NCI-H2171 treated with DMSO at 0.1 percent for 48 hours (cell line): ENCODE measurements at places on chromosomes 6 and 20.
A peak's percentile ranks its signal among the peaks of the same experiment; 100 is the strongest.

DNA sequence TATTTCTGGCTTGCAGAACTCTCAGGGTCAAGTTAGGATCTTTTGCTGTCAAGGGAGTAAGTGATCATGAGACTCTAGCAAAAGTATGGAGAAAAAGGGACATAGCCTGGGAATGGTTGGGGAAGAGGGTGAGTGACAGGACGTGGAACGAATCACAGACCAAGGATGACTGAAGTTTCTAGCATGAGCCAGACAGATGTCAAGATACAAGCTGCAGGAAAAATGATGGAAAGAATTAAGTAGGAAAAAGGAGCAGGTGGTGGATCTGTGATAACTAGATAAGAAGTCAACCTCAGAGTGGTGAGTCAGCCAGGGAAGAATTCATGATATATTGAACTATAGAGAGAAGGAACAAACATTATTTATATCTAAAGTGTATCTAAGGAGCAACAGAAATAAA is 159.8 kb upstream of the SYNDIG1 start:
- DNase-seq: peak; percentile 83

- no peak for DNase-seq
Measured at GRCh38 chr6:39929039-39929732, 5.1 kb downstream of the MOCS1 start.

GRCh38 chr6:121055572-121056163 is 278.6 kb downstream of the TBC1D32 start:
- peak; percentile 73 for DNase-seq

- peak; percentile 15 for DNase-seq
Measured at GRCh38 chr6:131807644-131808459, at the start of gene ENPP1. Gene ENPP1, plus strand, starts transcription at chr6:131808020. Its CDS starts 16 bp downstream, at chr6:131808036.

DNA sequence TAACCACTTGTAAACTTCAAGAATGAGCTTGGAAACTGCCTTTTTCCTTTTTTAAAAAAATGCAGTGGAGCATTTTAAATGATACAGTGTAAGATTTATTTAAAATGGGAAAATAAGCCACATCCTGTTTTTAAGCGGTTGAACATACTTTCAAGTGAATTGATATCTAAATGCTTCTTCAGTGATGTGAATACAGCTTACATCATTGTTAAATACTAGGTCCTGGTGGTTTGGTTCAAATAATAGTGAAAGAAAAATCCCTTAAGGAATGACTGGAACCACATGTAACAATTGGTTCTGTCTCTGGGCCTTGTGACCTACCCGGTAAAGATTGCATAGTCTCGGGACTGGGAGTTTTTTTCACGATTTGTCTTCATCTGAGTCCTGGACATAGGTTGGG is 44.2 kb downstream of the BMP6 start:
- DNase-seq: no peak

GRCh38 chr20:20248620-20249200 is 119.2 kb upstream of the INSM1 start:
- no peak for DNase-seq

DNA sequence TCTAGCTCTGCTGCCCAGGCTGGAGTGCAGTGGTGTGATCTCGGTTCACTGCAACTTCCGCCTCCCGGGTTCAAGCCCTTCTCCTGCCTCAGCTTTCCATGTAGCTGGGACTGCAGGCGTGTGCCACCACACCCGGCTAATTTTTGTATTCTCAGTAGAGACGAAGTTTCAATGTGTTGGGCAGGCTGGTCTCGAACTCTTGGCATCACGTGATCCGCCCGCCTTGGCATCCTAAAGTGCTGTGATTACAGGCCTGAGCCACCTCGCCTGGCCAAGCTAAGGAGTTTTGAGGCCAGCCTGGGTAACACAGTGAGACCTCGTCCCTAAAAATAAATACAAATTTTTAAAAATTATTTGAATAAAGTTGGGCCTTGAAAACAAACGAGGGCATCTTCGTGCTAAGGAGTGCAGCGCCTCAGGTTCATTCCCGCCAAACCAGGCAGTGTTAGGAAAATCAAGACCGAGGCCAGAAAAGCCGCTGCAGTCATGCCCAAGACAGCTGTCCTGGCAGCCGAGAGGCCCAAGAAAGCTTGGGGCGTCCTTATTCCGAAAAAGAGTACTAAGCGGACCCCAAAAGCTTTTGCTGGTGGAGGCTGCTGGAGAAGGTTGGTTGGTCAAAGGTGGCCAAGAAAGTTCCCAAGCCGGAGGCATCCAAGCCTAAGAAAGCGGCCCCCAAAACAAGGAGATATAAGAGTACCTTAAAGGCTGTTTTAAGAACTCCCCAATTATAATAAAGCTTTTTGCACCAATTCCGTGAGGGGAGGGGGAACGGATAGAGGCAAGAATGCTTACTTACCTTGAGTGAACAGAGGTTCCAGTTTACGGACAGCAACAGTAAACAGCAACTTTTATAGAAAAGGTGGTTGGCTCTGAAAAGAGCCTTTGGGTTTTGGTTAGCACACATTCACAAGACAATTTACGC is 109.0 kb downstream of the HFE start:
- no peak for DNase-seq

- DNase-seq: no peak
Measured at GRCh38 chr6:142443532-142443931, 141.7 kb downstream of the ADGRG6 start.

GRCh38 chr6:111469543-111469942 is 13.5 kb downstream of the REV3L start:
- DNase-seq: no peak

- no peak for DNase-seq
Measured at GRCh38 chr20:44866703-44867335, 18.7 kb upstream of the YWHAB start.

DNA sequence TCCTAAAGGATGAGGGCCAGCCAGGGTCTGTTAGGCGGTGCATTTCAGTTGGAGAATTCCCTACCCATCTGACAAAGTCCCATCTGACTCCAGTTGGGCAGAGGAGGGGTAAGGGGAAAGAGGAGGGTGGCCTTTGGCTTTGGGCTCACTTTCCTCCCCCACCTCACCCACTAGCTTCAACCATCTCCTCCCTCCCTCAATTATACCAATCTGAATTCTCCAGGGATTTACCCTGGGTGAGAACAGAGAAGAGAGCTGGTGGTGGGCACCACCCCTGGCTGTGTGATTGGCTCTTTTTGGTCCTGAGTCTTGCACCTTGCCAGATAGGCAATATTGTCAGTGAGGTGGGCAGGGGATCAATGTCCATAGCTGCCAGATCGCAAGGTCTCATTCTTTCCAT is 3.2 kb downstream of the HMGA1 start:
- no peak for DNase-seq

GRCh38 chr6:37798436-37799262 is 20.9 kb upstream of the ZFAND3 start:
- DNase-seq: no peak

- DNase-seq: no peak
Measured at GRCh38 chr20:58791286-58791685, 59.4 kb downstream of the GNAS-AS1 start.

GRCh38 chr6:156398371-156398770 is 378.8 kb upstream of the ARID1B start:
- DNase-seq: no peak

DNA sequence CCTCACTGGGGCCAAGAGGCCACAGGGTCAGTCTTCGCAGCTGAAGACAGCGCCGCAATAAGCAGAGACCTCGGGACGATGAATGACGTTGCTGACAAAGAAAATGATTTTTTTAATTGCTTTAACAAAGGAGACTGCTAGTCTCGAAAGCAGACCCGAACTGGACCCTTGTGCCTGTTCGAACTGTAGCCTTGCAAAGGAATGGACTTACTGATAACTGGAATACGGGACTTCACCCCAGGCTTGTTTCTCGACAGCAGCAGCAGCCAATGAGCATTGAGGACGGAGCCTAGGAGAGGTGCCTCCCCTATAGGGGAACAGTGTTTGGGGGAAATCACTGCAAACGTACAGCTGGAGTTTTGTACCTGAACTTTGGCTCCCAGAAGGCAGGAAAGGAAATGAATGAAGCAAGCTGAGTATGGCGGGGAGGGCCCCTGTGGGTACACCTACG is 1.3 kb upstream of the TAF4 start:
- DNase-seq: no peak

DNA sequence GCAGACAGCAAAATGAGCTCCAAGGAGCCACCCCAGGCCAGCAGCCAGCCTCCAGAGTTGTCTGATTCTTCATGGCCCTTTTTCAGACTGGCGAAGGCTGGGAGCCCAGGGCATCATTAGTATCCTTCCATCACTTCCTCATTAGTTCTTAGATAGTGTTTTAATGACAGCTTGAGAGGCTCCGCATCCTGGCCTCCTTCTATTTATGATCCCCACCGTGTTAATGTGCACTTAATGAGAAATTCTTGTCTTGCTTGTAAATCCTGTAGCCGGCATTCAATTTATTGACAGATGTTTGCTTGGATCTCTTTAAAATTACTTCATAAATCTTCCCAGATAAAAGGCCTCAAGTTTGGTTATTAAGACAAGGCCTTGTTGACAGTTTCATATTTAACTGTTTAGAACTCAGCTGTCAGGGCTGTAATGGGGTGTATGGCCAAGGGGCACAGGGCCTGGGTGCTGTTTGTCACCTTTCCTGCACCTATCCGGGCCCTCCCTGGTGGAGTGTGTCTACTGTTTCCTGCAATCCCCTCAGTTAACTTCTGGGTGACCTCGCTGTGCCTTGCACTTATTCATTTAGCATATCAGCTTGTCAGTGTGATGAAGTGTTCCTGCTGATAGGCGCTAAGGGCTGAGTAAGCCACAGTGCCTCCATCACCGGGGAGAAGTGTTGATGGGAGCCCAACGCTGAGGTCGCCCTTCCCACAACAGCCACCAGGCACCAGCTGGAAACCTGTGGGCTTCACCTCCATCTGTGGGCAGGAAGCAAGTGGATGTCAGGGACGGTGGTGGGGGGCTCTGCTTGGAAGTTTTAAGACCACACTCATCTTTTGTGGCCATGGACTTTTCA is 169.3 kb downstream of the TSHZ2 start:
- no peak for DNase-seq

DNA sequence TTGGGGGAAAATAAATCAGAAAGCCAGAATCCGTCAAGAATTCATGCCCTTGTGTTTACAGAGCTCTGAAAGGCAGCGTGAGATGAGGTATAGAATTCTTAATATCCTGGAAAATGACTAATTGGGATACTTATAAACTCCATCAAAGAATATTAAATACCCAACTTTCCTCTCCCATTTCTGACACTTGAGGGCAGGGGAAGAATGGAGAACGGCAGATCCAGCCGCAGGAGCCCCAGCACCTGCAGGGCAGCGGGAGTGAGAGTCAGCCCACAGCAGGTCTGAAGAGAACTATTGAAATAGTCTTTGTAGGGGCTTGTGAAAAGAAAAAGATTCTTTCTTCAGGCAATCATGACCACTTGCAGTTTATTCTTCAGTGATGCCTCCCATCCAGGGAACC is 107.2 kb downstream of the AGPAT4 start:
- no peak for DNase-seq

DNA sequence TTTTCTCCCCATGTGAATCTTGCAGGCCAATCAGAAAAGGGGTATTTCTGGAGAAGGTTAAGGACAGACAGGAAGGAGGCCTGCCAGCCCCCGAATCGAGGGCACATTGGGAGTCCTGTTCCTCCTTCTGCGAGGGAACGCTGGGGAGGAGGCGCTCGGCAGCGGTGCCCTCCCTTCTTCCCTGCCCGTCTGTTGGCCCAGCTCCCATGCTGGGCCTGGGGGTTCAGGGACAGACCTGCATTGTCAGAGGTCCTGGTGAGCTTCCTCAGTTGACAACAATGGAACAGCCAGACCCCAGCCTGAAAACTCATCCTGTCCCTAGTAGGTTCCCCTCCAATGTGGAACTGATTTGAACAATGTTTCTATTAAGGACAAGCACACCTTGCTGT is 15.1 kb upstream of the SYNJ2 start:
- no peak for DNase-seq

DNA sequence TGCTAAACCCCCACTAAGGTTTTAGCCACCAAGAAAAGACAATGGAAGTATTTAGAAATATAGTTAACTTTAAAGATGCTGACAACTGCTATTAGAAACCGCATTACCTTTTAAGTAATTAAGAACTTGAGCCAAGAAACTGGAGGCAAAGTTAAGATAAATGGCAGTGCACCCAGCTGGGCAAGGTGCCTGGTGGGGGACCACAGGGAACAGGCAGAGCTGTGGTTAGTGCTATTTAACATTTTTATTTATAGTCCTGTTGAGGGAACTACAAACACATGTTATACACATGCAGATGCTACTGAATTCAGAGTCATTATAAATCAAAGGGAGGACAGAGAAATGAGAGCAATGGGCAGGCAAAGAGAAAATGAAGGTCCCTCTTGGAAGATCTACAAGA is 447.9 kb downstream of the TFAP2B start:
- DNase-seq: no peak

DNA sequence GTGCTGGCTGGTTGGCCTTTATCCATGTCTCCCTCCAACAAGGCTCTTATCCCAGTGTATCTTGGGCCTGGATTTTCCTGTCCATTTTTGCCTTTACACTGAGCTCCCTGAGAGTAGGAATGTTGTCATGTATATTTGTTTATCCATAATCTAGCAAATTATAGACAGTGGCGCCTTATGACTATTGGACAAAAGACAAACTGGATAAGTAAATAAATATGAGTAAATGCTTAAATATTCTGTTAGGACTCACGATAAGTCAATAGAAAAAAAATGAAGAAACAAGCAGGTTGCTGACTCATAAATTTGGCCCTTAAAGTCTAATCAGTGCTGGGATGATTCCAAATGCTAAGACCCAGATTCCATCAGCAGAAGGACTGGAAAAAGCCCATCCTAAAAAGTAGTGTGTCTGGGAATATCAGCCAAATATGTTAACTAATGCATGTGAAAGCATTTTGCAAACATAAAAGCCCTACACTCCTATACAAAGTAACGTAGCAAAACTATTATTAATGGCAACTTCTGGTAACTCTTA is 55.0 kb upstream of the PCSK2 start:
- DNase-seq: no peak

DNA sequence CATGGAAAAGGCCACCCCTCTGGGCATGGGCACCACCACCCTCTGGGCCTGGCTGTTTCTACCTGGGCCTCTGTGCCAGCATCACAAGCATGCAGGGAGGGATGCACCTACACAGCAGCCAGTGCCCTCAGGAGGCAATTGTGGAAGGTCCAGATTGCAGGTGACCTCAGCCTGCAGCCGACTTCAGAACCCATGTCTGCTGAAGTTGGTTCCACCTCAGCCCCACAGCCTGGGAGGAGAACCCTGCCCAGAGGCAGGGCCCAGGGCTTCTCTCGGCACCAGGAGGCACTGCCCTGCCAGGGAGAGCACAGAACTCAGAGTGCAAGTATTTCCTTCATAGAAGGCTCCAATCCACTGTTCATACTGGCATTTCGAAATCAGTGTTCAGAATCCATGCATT is 149.8 kb downstream of the TTLL2 start:
- DNase-seq: no peak

GRCh38 chr20:17878912-17879602 is 89.5 kb downstream of the SNX5 start:
- DNase-seq: no peak

GRCh38 chr6:47027315-47027714 is 14.8 kb downstream of the ADGRF1 start:
- DNase-seq: no peak

- DNase-seq: no peak
Measured at GRCh38 chr20:56859039-56859800, 230.1 kb downstream of the TFAP2C start.

- DNase-seq: no peak
Measured at GRCh38 chr6:142356201-142356883, 54.5 kb downstream of the ADGRG6 start.

GRCh38 chr6:141443668-141444289 is 688.9 kb upstream of the GJE1 start:
- DNase-seq: no peak
